HEK293T (cell line): ENCODE measurements at places on chromosomes 4 and X.

- DNase-seq, result no peak
Observed at GRCh38 chrX:119398587-119398973, 556 bp upstream of the SLC25A43 start.

DNA sequence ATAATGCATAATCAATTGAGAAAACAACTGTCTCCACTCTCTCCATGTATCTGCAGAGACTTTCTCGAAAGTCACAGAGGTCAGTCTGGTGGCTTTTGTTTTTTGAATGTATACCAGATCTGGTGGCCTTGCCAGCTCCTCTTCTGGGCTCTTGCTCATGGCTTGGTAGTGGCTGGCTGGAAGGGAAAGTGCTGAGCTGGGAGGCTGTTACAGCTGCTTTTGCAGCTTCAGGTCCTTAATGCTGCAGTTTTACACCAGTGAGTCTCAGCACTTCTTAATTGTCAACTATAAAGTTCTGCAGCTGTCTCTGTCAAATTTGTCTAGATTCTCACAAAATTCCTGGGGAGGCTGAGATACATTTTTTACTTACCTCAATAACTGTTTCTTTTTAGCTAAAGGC, 390.0 kb downstream of the GRXCR1 start:
- no peak for DNase-seq

DNA sequence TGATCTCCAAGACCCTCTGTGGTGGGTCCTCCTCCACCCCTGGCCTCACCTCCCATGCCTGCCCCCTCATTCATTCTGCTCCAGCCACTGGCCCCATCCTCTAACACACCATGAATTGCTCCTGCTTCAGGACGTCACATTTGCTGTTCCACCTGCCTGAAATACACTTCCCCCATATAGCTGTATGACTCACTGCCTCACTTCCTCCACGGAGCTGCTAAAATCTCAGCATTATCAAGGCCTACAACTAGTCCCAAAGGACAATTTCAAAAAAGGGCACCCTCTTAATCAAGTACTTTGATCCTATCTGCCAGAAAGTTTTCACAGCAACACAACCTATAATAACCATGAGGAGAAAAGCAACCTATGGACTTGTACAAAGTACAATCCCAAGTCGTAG, 43.6 kb upstream of the PHOX2B start:
- no peak for DNase-seq

- DNase-seq, result peak; percentile 7
Observed at GRCh38 chr4:161577579-161578301, 586.1 kb downstream of the FSTL5 start.

GRCh38 chr4:3067473-3068001, 6.8 kb downstream of the HTT-AS start:
- no peak for DNase-seq

DNA sequence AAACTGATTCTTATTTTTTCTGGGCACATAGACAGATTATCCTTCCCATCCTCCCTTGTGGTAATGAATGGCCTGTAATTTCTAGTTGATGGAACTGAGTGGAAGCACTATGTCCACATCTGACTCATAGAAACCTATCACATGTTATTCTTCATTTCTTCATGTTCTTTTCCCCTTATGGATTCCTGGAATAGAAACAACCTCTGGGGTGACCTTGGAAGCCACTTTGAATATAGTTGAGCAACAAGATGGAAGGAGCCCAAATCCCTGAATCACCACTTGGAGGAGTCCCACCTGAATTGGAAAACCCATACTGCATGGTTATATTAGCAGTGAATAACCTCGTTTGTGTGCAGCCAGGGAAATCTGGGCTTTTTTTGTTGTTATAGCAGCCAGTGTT, 137.8 kb downstream of the MID1IP1 start:
- DNase-seq, result no peak

DNA sequence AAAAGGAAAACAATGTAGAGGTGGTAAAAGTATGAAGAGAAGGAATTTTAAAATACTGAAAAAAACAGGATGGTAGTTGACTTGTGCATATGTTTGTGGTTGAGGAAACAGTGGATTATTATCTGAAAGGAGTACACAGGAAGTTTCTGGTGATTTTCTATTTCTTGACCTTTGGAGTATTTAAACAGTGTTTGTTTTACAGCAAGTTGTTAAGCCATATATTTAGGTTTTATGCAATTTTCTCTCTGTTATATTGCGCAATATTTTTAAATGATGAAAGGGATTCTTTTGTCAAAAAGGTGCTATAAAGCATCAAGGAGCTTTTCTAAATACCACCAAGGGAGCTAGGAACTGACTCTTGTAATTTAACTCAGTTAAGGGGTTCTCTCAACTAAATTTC, 343.1 kb upstream of the MAOA start:
- no peak for DNase-seq

GRCh38 chr4:53355930-53356521, 9.8 kb downstream of the SCFD2 start:
- no peak for DNase-seq

GRCh38 chrX:39652336-39652735, 445.4 kb downstream of the BCOR start:
- peak; percentile 51 for DNase-seq

DNA sequence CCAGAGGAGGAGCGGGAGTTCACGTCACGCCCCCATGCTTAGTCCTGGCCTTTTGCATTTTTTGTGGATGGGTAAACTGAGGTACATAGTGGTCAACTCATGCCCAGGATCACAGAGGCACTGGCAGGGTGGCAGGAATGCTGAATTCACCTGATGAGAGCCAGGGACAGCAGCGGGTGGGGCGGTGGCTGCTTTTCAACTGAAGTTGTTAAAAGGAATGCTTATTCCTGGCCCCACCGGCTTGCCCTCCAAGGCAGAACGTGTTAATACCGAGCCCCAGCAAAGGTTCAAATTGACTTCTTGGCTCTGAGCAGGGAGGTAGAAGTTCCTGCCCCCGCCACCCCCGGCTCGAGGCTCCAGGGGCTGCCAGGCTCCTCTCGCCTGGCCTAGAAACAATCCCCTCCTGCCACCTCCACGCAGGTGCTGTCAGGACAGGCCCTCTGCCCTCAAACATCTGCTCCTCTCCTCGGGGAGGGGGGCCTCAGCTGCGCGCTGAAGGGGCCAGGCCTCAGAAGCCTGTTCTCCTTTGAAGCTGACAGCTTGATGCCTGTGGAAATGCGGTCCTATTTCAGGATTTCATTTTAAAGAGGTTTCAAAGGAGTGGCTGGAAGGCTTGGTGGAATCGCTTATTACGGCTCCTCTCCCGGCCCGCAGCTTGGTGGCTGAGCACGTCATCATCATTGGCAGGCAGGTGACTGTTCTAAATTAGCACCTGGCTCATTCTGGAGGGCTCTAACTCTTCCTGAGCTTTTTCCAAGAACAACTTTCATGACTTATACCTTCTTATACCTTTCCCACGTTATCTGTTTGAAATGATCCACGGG, 93.0 kb downstream of the PHKA2 start:
- no peak for DNase-seq

GRCh38 chrX:103614999-103615398, 7.2 kb downstream of the TCEAL3 start:
- DNase-seq, result no peak

- no peak for DNase-seq
Observed at GRCh38 chr4:42123071-42123644, 29.3 kb downstream of the BEND4 start.

DNA sequence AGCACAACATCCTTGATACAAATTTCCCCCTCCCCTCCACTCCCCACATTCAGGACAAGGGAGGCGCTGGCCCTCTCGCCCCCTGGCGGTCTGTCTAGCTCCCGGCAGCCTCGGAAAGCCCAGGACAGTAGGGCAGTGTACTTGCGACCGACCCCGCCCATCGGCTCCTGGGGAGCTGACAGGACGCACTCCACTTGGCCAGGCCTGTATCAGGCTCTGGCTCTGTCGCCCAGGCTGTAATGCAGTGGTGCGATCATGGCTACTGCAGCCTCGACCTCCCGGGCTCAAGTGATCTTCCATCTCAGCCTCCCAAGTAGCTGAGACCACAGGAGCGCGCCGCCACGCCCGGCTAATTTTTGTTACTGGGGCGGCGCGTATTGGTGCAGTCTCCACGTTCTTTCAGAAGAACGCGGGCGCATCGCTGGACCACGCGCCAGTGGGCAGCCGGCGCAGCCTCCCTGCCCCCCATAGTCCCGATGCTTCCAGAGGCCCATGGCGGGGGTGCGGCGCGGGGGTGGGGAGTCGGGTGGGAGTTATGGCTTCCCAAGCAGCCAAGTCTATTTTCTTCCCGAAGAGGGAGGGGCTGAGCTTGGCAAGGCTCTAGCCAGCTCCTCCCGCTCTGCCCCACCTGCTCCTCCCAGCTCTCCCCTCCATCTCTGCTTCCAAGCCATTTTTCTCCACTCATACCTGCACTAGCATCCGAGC, 7.8 kb upstream of the AKAP14 start:
- DNase-seq, result peak; percentile 93
